ENCODE measurements at places on chromosomes 6 and 20.
A peak's percentile ranks its signal among the peaks of the same experiment; 100 is the strongest.

- DNase-seq, result no peak
These were observed 32.2 kb upstream of the ARFGEF2 start for GRCh38 chr20:48889140-48889790.

DNA sequence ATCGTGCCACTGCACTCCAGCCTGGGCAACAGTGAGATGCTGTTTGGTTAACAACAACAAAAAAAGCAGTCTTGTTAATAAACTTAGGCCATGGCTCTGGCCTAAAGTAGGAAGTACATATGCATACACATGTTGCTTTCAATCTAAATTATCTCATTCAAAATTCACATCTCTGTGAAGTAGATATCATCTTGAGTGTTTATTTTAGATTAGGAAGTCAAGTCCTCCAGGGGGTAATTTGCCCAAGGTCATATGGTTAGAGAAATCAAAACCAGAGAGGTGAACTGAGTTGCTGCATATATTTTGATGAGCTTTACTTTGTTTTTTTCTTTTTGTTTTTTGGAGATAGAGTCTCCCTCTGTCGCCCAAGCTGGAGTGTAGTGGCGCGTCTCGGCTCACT lies 52.8 kb downstream of the B4GALT5 start:
- no peak for DNase-seq

GRCh38 chr20:63441136-63442099 lies 31.0 kb downstream of the KCNQ2 start:
- no peak for DNase-seq

DNA sequence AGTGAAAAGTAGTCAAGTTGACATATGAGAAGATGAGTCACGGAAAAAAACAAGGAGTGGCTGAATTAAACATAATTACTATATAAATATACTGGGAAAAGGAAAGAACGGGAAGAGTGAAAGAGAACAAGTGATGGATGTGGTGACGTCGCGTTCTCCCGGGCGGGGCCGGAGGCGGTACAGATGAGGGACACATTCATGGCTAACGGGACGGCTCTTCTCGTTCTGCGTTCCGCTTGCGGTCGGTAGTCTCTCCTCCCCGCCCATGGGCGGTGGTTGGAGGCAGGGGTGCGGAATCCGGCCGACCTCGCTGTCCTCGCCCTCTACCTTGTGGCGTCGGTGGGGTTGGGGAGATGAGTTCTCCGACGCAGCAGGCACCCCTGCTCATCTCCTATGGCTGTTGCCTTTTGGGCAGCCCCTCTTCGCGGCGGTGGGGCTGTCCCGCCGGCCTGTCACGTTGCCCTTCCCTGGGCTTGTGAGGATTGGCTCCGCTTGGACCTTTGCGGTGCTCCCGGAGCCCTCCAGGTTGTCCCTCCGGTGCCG lies 22.5 kb downstream of the HLA-G start:
- no peak for DNase-seq

GRCh38 chr6:1984346-1984994 lies 260.9 kb downstream of the GMDS start:
- DNase-seq, result no peak

- DNase-seq, result no peak
These were observed 213.8 kb upstream of the ZFP64 start for GRCh38 chr20:52405417-52405816.

DNA sequence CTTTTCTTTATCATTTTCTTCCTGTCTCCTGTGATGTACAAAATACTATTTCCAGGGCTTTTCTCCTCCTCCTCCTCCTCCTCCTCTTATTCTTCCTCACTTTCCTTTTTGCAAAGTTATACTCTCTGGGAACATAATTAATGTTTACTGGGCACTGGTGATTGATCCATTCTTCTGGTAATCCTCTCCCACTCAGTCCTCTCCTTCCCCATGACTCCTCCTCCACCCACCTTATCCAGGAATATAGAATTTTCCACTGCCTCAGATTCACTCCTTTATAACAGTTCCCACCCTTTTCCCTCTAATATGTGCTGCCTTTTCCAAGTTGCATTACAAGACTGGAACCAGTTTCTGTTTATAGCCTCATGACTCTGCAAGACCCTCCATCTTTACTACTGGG lies 62.5 kb upstream of the IYD start:
- DNase-seq, result no peak

DNA sequence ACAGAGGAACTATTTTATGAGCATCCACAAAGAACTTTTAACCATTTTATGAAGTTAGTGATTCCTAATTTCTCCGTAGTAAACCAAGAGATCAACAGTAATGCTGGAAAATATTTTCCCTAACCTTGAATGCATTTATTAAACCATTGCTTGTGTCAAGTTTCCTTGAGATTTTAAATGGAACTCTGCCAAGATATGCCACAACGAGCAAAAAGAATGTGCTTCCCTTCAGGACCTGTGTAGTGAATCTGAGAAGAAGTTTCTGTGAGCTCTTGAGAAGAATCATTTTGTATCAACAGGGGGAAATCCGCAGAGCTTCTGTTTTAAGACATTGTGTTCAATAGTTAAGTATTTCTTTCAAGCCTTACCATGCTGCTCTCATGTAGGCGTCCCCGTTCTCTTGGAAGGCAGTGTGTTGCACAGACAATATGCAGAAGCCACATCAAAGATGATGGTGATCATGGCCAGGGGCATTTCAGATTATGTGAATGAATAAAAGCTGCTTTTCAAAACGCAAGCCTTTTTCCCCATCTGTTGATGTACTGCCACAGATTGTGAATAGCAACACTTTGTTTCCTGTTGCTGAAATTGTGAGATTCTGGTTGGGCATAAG lies 439.8 kb downstream of the BMP2 start:
- DNase-seq, result no peak

DNA sequence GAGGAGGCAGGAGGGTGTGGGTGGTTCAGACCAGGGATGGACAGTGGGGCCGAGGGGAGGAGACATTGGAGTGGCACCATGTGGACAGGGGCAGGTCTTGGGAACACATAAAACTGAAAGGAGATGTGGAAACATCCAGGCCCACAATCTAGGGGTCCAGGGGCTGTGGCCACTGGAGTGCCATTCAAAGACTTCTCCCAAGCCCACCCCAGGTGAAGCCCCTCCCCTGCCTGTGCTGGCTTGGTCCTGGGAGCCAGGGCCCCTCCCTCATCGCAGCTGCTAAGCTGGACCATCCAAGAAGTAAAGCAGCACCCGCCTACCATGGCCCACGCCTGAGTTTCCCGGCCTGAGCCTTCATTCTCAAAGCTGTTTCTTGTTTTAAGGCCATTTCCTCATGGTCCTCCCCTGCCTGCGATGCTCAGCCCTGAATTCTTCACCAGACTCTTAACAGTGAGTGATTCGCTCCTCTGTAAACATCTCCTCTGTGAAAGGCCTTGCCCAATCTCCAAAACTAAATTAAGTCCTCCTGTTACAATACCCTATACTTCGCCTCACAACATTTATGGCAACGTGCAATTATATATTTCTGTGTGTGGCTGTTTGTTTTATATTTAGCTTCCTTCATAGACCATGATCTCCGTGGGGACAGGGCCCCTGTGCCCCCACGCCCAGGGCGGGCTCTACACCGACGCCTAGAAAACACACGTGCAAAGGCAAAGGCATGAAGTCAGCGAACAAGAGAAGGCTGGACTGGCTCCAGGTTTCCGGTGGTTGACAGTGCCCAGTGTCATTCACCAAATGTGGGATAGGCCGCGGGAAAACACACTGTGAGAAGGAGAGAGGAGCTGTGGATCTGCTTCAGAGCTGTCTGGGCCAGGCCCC lies 267.8 kb downstream of the ERMARD start:
- DNase-seq, result no peak

GRCh38 chr6:72861935-72862432 lies 240.1 kb downstream of the KCNQ5 start:
- no peak for DNase-seq

DNA sequence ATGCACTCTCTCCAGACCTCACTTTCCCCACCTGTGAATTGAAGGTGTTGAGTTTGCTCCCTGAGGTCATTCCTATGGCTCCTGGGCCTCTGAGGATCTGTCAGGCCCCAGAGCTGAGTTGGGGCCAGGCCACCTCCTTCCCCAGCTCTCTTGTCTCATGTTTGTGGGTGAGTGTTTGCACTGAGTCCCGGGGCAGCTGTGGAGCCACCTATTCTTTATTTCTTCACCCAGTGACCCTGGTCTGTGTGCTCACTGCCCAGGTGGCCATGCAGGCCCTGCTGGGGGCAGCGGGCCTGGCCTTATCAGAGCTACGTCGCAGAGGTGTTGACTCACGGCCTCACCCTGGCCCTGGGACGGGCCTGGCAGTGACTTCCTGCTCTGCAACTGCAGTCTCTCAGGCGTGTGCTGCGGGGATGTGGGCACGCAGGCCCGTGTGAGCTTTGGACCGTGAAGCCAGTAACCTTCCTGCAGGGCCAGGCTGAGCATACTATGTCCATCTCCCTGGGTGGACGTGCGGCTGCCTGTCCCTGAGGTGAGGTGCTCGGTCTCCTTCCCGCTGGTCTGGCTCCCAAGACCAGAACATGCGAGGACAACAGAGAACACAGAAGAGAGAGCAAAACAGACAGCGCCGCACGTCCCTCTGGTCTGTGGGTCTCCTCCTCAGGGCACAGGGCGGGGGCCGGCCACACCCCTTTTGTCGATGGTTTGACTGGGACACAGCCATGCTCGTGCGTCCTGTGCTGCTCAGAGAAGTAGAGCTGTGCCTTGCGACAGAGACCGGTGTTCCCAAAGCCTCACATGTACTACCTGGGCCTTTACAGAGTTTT lies 12.1 kb downstream of the TMEM181 start:
- DNase-seq, result no peak

GRCh38 chr20:12976720-12977309 lies 32.0 kb upstream of the SPTLC3 start:
- no peak for DNase-seq

DNA sequence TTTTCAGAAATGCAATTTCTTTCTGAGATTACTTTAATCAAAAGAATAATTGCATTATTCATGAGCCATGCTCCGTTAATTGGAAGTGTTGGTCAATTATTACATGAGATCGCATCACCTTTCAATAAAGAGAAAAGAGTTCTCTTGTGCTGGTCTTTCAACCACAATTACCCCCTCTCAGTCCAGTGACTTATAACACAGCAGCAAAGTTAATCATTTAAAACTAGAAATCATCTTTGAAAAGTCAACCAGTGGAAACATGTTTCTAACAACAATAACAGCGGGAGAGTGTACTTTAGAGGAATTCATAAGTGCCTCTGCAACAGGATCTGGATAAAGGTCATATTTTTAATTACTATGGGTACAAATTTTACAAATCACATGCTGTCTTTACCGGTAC lies 384.4 kb upstream of the AGPAT4 start:
- no peak for DNase-seq

- DNase-seq, result no peak
These were observed 92.9 kb upstream of the ENPP5 start for GRCh38 chr6:46263707-46264086.

- DNase-seq, result no peak
These were observed 27.6 kb upstream of the CGA start for GRCh38 chr6:87122477-87122876.

DNA sequence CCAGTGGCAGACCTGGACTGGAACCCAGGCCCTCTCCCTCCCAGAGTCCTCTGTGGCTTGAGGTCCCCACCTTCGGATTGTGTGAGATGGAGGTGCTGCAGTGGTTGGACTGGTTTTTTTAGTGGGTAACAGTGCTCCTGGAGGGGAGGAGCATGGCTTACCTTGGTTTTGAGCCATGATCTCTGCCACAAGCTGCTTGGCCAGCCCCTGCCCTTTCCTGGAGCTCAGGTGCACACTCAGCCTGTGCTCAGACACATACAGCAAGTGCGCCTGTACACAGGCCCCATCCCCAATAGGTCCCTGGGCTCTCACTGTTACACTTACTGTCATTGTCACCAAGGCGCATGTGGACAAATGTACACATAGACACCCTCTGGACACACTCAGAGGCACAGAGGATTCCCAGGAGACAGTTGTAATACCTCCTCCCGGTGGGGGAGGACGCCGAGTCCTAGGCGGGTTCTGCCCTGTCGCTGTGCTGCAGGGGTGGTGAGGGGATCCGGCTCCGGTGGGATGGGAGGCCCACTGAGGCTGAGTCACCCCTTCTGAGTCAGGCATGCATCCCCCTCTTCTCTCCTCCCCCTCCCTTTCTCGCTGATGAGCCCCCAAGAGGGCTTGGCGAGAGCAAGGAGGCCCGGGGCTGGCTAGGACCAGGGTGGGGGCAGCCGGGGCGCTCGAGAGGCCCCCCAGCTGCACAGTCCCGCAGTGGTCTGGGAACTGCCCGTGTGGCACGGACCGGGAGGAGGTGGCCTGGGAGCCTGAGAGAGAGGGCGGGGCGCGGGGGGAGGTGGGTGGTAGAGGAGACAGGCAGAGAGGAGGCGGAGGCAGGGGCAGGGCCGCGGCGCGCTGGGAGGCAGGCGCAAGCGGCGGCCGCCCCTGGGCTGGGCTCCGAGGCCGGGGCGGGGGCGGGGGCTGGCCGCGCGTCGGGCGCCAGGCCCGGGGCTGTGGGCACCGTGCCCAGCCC lies 522 bp upstream of the EPB41L1 start:
- peak; percentile 67 for DNase-seq

DNA sequence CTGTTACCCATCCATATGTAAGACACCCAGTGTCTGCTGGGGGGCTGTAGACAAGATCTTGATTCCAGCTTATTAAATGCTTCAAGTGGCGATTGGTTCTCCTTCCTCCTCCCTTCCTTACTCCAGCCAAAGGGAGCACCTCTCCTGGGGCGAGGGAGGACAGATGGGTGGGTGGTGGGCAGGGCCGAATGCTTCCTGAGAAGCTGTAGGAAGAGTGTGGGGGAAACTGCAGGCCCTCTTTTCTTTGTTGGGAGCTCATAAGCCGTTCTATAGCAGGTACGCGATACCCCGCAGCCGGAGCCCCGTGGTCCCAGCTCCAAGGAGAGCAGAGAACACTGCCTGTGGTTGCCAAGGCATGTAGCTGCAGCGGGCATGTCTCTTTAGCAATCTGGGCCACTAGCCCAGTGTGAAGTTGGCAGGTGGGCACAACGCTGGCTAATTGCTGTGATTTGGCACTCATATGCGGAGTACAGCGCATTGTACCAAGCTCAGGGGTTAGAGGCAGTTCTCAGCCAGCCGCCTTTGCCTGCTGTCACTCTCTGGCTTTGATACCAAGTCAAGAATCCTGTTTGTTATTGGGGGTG lies 14.7 kb upstream of the KCNG1 start:
- no peak for DNase-seq

DNA sequence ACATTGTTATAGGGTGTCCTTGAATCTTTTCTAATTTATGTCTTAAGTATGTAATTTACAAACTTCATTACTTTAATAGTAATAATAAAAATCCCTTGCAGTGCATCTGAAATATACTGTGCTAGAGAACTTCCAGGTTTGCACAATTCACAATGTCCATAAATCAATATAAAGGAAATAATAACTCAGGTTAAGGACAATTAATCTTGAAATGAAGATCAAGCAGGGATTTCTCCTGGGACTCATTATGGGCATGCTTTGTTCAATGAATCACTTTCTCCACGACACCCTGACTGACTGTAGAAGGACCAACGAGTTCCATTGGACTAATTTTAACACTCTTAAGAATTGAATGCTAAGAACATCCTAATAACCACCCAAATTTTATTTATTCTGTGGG lies 110.0 kb downstream of the PHACTR1 start:
- DNase-seq, result no peak

- DNase-seq, result no peak
These were observed 19.7 kb upstream of the NTSR1 start for GRCh38 chr20:62688855-62689460.

- no peak for DNase-seq
These were observed 90.2 kb upstream of the CCDC167 start for GRCh38 chr6:37589941-37590340.

Data from C1 segment of cervical spinal cord (tissue), 14 donors.